Stimulated activated CD8-positive, alpha-beta memory T cell treated with anti-CD3 and anti-CD28 coated beads, Interleukin-15, amount 100 ng/mL, for 1 hour (primary cell): ENCODE measurements at places on chromosomes 6 and 20.

DNA sequence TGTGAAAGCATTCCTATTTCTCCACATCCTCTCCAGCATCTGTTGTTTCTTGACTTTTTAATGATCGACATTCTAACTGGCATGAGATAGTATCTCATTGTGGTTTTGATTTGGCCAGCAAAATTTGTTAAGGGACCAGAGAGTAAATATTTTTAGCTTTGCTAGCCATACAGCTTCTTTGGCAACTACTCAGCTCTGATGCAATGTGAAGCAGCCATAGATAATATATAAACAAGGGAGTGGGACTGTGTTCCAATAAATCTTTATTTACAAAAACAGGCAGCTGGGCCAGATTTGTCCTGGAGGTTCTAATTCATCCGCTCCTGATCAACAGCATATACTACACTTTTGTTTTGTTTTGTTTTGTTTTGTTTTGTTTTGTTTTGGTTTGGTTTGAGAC lies 202.9 kb downstream of the ZNF217 start:
- no peak for DNase-seq

- DNase-seq = no peak
These were observed 69.2 kb downstream of the BFSP1 start for GRCh38 chr20:17461941-17462340.

GRCh38 chr6:155628306-155628705 lies 172.7 kb upstream of the NOX3 start:
- DNase-seq = no peak

DNA sequence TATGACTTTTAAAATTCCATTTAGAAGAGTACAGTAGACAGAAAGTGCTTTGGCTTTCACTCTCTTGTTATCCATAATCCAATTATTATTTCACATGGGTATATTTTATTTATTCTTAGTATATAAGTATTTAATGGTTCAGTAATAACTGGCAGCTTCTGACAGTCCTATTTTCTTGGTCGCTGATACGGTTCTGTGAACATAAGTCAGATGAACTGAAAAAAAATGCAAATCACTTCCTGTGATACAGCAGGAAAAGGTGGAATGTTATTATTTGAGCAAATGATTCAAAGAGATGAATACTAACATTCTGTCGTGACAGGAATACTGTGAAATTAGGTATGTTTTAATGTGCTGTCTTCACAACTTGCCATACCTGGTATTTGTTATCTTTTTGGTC lies 132.3 kb downstream of the ARHGAP18 start:
- no peak for DNase-seq
